ENCODE measurements at places on chromosomes 1 and 21. TPM values are rescaled to one million over a fixed set of nuclear protein-coding genes. Genes with fewer than 3 reads are reported as not detected.

DNA sequence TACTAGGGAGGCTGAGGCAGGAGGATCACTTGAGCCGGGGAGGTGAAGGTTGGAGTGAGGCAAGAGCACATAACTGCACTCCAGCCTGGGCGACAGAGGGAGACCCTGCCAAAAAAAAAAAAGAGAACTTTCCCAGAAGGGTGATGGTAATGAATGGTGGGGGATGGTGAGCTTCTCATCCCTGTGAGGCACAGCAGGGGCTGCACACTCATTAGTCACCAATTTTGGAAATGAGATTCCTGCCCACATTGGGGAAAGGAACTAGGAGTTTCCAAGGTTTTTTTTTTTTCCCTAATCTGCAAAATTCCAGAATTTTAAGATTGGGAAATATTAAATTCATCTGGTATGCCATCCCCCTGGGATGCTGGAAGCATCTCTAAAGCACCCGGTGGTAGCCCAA, 50.2 kb upstream of the SSBP3 start:
- H3K27me3 ChIP-seq = no peaks in the 10 kb centered on the region
- no peak for DNase-seq
- H3K4me1 ChIP-seq = peaks cover 31% of the 10 kb centered on the region
- no peak overlapping the region for H3K4me3 ChIP-seq
- no peaks in the 10 kb centered on the region for H3K36me3 ChIP-seq

GRCh38 chr1:160488347-160489058, 34.6 kb downstream of the SLAMF6 start:
- no peaks in the 10 kb centered on the region for H3K36me3 ChIP-seq
- no peaks in the 10 kb centered on the region for H3K27me3 ChIP-seq
- no peak for DNase-seq
- no peak overlapping the region for H3K4me3 ChIP-seq
- no peaks in the 10 kb centered on the region for H3K4me1 ChIP-seq
- H3K27ac ChIP-seq = no peak overlapping the region

- H3K4me1 ChIP-seq = no peaks in the 10 kb centered on the region
- H3K36me3 ChIP-seq = no peaks in the 10 kb centered on the region
- DNase-seq = no peak
- H3K4me3 ChIP-seq = no peak overlapping the region
- no peak overlapping the region for H3K27ac ChIP-seq
Observed at GRCh38 chr1:100861379-100861778, 33.3 kb downstream of the EXTL2 start.

DNA sequence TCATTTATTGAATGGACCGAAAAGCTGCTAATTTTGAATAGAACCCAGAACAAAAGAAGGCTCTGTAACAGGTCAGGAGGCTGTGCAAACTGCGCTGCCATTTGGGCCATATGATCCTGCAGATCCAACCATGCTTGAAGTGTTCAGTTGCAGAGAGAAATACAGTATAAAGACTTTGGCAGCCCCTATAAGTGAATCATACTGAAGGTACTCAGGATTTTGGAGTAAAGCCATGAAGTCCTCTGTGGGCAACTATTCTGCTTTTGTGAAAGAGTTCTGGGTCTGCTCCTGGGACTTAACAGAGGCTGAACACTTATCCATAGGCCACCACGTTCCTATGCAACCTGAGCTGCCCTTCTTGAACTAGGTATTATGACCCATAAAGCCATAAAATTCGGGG, 1613.6 kb upstream of the PRMT6 start:
- H3K27me3 ChIP-seq = no peaks in the 10 kb centered on the region
- no peak overlapping the region for H3K27ac ChIP-seq
- H3K4me1 ChIP-seq = no peaks in the 10 kb centered on the region
- H3K4me3 ChIP-seq = no peak overlapping the region
- no peaks in the 10 kb centered on the region for H3K36me3 ChIP-seq

DNA sequence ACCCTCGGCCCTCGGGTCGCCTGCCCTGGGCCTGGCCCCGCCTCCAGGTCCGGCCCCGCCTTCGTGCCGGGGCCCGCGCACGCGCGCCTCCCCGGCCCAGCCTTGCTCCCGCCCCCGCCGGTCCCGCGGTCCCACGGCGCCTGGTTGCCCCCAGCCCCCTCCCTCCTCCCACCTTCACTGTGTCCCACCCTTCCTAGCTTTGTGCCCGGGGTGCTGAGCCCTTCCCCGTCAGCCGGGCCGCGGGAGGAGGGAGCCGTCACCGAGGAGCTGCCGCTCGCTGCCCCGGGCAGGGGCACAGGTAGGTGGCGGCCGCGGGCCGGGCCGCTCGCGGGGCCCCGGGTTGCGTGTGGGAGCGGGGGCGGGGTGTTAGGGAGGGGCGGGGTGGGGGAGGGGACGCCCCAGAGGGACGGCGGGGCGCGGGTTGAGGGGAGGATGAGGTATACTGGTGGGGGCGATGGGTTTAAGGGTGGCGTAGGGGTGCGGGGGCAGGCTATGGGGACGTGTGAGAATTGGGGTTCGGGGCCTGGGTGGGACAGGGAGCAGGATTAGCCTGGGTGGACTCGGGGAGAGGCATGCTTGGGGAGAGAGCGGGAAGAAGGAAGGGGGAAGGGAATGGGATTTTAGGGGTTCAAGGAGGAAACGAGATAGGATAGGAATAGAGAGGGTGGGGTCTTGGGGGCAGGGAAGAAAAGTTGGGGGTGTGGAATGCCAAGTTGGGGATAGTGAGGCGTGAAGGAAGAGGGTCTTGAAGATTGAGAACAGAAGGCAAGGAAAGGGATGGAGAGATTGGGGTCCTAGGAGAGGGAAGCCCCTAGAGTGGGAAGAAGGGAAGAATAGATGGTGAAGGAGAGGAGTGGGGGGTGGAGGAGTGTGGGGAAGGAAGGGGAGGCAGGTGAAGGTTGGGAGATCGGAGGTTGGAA, at the start of gene LRRC42:
TSS of gene LRRC42 (plus strand) at position 99 of the 920 bp plus-strand sequence. CDS start 5,650 bp downstream, outside the sequence.
- peak within 1 kb of the TSS; percentile 86 for H3K27ac ChIP-seq
- H3K4me3 ChIP-seq = peak within 1 kb of the TSS; percentile 86
- no peaks in the 10 kb centered on the region for H3K36me3 ChIP-seq
- peaks cover 7% of the 10 kb centered on the region for H3K4me1 ChIP-seq
- no peaks in the 10 kb centered on the region for H3K27me3 ChIP-seq
- DNase-seq = no peak

Gene COP1
- total RNA-seq = 50.0 TPM

Gene CFHR5
- total RNA-seq = not detected

Gene NUP210L
- 0.26 TPM for total RNA-seq

DNA sequence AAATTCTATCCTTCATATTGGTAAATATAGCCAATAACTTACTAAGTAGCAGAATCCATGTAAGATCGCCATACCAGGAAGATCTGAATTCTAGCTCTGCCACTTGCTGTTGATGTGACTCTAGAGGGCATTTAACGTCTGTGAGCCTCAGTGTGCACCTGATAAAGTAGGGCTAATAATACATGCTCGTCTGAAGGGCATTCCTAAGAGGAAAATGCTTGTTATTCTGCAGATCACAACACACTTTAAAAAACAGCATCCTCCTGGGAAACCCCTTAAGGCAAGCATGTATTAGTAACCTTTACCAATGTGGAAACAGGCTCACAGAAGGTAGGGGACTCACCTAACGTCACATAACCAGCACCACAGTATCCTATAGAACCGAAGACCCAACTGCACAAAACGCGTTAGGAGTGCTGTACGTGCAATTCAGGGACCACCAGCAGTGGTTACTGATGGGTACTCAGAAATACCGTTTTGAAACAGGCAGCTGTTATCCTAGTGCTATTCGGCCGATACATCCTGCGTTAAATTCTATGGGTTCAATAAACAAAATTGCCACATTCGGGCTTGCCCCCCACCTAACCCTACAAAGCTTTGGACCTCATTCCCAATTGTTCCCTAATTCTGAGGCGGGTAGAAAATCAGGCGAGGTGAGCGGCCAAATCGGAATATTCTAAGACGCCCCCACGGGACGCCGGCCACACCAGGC, 758 bp downstream of the DEPDC1 start:
- no peaks in the 10 kb centered on the region for H3K36me3 ChIP-seq
- H3K4me1 ChIP-seq = no peaks in the 10 kb centered on the region
- H3K27ac ChIP-seq = no peak overlapping the region
- H3K27me3 ChIP-seq = no peaks in the 10 kb centered on the region

DNA sequence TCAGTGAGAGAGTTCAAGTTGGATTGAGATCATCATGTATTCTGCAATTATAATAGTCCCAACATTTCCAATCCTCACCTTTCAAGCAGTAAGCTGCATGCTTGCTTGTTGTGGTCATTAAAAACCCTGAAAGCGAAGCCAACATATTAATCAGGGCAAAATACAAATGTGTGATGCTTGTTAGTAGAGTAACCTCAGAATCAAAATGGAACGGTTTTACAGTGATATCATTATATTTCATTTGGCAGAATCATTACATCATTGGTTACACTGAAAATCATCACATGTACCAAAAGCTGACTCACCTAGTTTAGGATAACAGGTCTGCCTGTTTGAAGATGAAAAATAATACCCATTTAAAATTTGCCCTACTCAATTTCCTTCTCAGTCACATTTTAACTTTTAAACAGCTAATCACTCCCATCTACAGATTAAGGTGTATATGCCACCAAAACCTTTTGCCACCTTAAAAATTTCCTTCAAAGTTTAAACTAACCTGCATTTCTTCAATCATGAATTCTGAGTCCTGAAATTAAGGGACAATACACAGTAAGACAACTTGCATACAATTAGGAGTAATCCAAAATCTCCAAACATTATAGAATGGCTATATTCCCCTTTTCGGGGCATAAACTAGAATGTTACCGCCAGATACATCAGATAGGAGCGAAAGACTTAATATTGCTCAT, 3.5 kb downstream of the GAS5 start:
- H3K27ac ChIP-seq = no peak overlapping the region
- peaks cover 11% of the 10 kb centered on the region for H3K36me3 ChIP-seq
- peaks cover 11% of the 10 kb centered on the region for H3K4me1 ChIP-seq
- no peaks in the 10 kb centered on the region for H3K27me3 ChIP-seq
- DNase-seq = no peak
- H3K4me3 ChIP-seq = no peak overlapping the region

Gene CYP4Z1
- 1.3 TPM for total RNA-seq

DNA sequence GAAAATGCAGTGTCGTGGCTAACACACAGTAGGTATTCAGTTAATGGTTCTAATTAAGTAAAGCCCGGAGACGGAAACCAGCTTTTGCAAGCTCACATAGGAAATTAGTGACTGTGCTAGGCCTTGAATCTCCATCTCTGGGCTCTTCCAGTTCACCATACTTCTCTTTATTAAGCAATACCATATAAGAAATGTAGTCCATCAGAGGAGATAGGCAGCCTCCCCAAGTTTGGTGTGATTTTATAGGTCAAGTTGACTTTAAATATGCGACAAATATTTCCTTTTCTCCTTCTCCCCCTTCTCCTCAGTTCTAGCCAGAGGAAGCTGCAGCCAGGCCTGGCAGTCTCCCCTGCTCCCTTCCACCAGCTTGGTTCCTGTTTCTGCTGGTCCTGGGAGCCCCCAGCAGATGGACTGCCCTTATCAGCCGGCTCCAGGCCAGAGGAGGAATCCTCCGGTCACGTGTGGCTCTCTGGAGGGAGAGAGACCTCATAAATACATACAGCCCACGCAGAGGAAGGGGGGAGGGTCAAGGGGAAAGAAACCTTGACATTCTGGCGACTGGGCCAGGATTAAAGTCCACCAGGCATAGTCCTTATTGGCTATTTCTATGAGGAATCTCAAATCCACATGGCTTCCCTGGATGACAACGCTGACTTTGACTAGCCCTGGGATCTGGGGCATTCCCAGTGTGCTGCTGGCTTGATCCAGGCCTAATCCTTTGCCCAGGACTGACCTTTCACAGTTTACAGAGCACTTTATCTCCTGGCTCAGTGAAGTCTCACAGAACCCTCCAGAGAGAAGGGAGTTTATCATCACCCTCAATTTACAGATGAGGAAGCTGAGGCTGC, 115.1 kb upstream of the JUN start:
- peak overlapping the region; percentile 83 for H3K27ac ChIP-seq
- H3K4me3 ChIP-seq = no peak overlapping the region
- peak; percentile 89 for DNase-seq
- H3K4me1 ChIP-seq = peaks cover 36% of the 10 kb centered on the region

GRCh38 chr1:29579821-29580425, 343.6 kb downstream of the PTPRU start:
- no peaks in the 10 kb centered on the region for H3K36me3 ChIP-seq
- H3K4me1 ChIP-seq = no peaks in the 10 kb centered on the region
- H3K27me3 ChIP-seq = no peaks in the 10 kb centered on the region

Gene GNAT2
- not detected for total RNA-seq
